ENCODE measurements at places on chromosomes 5 and 9. TPM values are rescaled to one million over a fixed set of nuclear protein-coding genes. Genes with fewer than 3 reads are reported as not detected.

- DNase-seq, result no peak
Measured at GRCh38 chr5:80255431-80255810, 427 bp downstream of the SERINC5 start.

- no peak for DNase-seq
Measured at GRCh38 chr5:133396187-133396741, 216.1 kb downstream of the FSTL4 start.

DNA sequence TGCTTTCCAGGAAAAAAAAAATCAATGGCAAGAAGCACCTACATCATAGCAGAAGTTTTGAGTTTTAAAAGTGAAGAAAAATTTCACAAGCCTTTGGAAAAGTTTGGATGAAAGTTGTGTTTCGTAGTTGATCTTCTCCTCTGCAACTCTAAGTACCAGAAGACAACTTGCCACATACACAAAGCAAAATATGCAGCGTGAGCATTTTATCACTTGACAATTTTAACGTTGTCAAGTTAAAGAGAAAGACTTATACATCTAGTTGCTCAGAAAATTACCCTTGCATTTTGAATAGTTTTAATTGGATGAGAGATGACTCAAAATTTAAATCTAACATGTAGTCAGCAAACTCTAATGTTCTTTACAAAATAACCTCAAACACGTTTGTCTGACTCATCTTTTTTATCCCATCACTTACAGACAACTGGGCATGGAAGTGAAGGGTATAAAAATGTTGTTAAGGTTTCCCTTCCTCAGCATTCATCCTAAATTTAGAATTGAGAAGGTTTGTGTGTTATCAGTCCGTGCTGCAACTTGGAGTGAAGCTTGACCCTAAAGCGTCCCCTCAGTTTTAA, 213.4 kb downstream of the MARCHF11 start:
- no peak for DNase-seq

Gene PLK2
- total RNA-seq, result 0.51 TPM

Gene CCL28
- total RNA-seq, result not detected

Gene PCDHGC3
- total RNA-seq, result 7.7 TPM

Measured in G401 (cell line).